ENCODE measurements at places on chromosomes 2 and 18. TPM values are rescaled to one million over a fixed set of nuclear protein-coding genes. Genes with fewer than 3 reads are reported as not detected.

DNA sequence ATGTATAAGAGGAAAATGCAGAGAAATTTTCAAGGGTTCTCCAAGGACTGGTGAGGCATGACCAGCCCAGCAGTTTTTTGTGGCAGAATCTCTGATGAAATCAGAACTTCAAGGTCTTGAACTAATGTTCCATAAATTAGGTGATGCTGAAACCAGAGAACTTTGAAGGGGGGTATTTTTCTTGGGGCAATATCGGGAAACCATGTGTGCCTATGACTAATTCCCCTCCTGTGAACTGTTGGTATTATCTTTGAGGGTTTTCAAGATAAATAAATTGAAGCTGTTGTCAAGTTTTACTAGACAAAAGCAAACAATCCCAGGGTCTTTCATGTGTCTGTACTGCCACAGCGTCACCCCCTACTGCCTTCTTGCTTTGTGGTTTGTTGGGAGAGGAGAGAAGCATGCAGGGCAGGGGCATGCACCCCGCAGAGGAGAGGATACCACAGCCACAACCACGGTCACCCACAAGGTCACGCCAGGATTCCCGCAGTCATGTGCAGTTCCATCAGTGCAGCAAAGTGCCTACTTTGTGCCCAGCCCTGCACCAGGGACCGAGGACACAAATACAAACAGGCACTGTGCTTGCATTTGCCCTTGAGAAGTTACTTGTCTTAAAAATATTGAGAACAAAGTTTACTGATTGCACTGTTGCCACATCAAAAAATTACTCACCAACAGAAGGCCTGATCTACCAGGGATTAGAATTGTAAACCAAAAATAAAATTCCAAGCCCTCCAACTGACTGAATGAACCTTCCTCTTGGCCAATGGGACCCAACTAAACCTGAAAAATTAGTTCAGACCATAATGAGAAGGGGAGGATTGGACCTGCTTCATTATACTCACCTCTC lies 413.3 kb upstream of the TRIB2 start:
- DNase-seq = no peak

- no peak for DNase-seq
Measured at GRCh38 chr2:71499691-71500090, 46.3 kb downstream of the DYSF start.

TMEM247 gene
- not detected for total RNA-seq

DNA sequence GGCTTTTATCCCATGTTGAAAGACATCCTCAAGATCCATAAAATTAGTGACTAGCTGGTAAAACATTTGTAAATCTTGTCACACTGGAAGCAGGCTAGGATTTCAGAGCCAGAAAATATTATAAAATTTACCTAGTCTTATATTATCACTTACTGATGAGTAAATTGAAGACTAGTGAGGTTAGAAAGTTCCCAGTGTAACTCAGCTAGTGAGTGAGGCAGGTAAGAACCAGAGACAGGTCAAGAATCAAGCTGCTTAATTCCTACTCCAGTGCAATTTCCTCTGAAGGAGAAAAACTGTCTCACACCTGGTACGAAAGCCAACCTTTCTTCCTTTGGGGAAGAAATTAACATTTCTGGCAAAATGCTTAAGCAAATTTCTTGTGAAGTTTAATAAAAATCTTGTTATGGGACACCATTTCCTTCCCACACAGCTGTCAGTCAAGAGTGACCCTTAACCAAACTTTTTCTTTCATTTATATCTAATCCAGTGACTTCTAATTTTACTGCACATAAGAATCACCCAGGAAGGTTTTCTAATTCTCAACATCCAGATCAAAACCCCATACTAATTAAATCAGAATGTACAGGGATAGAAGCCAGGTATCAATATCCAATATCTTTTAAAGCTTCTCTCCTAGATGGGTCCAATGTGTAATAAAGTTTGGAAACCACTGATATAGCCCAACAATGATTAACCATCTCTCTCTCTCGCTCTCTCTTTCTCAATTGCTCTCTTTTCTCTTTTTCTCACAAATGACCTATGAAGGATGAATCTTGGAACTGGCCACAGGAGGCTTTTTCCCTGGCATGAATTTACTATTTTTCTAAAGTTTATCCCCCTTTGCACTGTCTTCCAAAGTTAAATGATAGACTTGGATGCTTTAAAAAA lies 264.3 kb upstream of the SLC39A10 start:
- no peak for DNase-seq

TNFAIP6 gene
- total RNA-seq = 0.75 TPM

- DNase-seq = no peak
Measured at GRCh38 chr2:1486670-1487069, 73.4 kb downstream of the TPO start.

PTPRN gene
- total RNA-seq = 3.2 TPM

DNA sequence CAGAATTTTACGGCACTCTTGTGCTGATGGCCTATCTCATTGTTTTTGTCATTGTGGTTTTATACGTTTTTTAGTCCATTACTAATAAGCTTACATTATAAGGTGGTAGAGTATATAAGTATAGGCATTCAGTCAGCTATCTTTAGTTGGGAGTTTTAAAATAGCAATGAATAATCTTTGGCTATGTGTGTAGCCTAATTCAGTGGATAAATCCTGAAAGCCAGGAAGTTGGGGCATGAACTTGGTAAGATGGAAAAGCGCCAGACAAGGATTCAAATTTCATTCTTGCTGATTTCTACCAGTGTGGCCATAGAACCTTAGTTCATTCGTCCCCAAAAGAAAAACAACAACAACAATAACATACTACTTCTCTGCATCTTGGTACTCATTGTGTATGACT lies 31.2 kb downstream of the EPC2 start:
- DNase-seq = no peak

AP1S3 gene
- total RNA-seq = 5.0 TPM

DNA sequence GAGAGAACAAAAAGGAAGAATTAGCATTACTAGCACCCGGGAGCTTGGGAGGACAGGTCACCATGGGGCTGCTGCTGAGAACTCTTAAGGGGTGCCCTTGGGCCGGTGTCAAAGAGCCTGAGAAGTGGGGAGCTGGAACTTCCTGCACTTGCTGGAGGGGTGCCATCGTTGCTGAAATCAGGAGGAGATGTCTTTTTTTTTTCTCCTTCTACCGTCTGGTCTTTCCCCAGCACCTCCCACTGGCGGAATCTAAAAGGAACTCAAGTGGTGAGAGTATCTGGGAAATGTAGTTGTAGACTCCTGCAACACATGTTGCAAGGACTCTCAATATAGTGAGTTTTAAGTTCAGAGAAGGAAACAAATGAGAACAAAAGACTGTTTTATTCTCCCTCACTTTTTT lies 6.1 kb upstream of the AMMECR1L start:
- no peak for DNase-seq

NABP1 gene
- total RNA-seq = 8.9 TPM

DNA sequence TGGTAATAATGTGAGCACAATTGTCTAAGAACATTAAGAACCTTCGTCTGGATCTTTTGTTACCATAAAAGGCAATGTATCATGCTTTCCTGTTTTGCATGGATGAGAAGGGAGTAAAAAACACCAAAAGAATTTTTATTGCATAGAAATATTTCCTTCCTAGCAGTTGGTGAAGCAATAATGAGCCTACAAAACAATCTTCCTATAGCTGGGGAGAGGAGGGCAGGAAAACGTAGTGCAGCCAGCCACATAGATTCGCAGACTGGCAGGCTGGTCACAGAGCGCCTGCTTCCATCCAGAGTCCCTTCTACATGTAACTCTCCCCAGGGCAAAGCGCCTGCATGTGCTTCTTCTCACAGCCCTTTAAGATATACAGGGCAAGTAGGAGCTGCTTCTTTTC lies 190.4 kb downstream of the BABAM2 start:
- DNase-seq = no peak

CDH19 gene
- total RNA-seq = 14.7 TPM

DNA sequence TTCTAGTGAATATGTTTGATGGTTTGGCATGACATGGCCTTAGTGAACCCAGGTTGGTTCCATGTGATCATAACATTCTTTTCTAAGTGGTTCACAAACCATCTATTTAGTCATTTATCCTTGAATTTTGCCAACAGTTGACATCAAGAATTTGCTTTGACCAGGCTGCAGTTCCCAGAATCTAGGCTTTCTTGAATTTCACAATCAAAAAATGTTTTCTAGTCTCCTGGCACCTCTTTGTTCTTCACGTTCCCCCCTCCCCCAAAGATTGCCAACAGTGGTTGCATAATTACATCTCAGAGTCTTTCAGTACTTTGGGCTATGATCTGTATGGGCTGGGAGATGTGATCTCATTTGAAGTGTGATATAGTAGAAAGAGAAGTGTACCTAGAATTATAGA lies 124.0 kb downstream of the GATA6 start:
- no peak for DNase-seq

- DNase-seq = no peak
Measured at GRCh38 chr2:190270298-190270697, 49.3 kb downstream of the HIBCH start.

DNA sequence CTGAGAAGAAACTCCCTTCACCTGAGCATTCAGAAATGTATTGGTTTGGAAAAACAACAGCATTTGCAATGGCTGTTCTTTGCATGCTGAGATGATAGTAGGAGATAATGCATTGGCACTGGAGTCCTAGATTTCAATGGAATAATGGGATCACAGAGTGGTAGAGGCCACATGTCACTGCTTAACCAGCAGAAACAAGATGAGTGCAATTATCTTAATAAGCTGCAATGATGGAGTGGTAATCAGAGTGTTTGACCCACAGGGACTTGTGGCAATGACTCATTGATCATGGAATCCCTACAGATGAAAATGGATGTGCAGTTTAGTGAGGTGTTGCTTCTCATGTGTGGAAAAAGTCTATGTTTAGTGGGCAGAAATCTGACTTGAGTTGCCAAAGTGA lies 218.8 kb upstream of the ZEB2 start:
- no peak for DNase-seq

GRCh38 chr2:238852206-238852869 lies 4.5 kb downstream of the TWIST2 start:
- no peak for DNase-seq

DNA sequence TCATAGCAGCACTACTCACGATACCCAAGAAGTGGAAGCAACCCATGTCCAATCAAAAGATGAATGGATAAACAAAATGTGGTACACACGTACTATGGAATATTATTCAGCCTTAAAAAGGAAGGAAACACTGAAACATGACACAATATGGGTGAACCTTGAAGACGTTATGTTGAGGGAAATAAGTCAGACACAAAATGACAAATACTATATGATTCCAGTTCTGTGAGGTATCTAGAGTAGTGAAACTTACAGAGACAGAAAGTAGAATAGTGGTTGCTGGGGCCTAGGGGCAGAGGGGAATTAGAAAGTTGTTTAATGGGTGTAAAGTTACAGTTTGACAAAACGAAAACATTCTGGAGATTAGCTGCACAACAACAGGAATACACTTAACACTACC lies 24.7 kb downstream of the TLK1 start:
- DNase-seq = no peak

GRCh38 chr18:59779979-59780378 lies 82.8 kb upstream of the CCBE1 start:
- DNase-seq = no peak

DNA sequence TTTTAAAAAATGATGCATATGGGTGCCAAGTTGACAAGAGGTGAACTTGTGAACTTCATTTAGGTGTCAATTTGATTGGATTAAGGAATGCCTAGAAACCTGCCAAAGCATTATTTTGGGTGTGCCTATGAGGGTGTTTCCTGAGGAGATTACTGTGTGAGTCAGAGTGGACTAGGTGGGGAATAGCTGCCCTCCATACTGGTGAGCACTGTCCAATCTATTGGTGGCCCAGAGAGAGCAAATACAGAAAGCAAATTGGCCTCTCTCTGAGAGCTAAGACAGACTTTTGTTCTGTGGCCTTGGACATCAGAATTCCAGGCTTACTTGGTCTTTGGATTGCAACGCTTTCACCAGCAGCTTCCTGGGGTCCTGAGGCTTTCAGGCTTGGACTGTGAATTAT lies 388.0 kb downstream of the SUCLG1 start:
- no peak for DNase-seq

APOB gene
- 0.09 TPM for total RNA-seq

Data from neural crest cell (in vitro differentiated cells).